ENCODE measurements at places on chromosomes 4 and X.

- no peak for DNase-seq
Measured at GRCh38 chr4:168841000-168841671, 168.9 kb downstream of the CBR4 start.

GRCh38 chr4:114383067-114383466 is 215.5 kb upstream of the UGT8 start:
- no peak for DNase-seq

DNA sequence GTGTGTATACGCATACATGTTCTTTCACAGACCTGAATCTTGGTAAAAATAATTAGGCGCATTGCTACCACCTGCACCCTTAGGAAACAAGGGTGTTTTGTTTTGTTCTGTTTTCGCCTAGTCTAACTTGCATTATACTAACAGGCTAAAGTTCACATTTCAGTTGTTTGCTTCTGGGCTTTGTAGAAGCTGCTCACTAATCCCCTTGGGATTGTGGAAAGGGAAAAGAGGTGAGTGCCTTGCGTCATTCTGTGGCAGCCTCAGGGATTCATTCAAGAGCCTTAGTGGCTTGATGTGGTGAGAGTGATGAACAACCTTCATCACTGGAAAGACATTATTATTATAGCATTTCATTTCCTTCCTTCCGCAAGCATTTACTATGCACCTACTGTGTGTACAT is 331.1 kb downstream of the ADGRL3 start:
- no peak for DNase-seq

- no peak for DNase-seq
Measured at GRCh38 chrX:124263743-124264142, 68.7 kb upstream of the TEX13D start.

DNA sequence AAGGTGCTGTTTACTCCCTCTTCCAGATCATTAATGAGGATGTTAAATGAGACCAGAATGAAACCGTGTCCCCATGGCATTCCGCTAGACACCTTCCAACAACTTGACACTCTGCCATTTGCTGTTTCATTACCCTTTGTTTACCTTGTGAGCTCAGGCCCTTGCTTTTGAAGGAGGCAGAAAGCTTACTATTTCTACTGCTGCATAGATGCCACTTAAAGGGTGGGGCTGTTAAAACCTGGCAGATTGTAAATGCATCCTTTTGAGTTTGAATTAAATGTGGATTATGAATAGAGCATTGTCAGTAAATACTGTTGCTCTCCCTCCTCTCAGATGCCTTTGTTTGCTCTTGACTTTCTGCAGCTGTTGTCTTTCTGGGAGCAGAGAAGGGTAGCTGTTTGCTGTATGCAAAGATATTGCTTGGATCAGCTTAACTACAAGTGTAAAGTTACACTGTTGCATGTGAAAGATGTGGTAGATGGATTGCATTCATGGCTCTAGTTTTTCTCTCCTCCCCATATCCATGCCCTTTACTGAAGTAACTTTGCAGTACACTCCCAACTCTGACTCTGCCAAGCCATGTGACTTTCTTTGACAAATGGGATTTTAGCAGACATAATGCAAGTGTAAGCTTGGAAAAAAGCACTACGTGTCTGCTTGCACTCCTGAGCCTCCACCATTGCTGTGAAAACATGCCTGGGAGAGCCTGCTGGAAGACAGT is 75.0 kb upstream of the DHX15 start:
- DNase-seq = no peak

DNA sequence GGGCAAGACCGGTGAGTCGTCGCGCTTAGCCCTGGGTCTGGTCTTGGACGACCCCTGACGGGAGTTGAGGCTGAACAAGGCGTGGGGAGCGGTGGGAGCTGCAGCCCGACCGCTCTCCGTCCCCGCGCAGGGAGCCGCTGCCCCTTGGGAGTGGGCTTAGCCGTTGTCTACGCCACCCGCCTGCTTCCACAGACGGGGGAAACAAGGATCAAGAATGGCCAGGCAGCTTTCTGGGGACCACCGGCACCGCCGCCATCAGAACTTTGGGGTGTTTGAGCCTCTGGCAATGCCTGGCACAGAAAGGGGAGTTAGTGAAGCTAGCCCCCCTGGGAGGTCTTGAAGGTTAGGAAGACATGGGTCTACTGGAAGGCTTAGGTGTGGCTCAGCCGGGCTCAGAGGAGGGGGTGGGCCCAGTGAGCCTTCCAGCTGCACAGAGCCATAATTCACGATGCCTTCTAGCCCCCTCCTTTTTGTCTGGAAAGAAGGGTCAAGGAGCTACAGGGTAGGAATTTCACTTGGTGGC is 583 bp downstream of the RASL11B start:
- no peak for DNase-seq

DNA sequence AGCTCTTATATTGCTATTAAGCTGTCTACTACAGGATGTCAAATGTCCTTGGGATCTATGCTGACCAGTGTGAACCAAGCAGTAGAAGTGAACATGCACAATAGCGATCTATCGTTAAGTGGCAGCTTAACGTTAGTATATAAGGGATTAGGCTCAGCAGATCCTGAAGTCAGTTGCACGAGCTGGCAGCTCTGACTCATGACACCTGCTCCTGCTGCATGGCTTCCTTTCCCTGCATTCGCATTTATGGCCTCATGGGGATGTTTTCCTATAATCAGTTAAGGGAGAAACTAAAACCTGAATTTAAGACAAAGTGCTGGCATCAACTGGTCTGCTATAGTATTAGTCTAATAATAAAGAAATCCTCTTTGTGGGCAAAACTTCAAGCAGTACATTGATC is 12.7 kb upstream of the MCUB start:
- DNase-seq = no peak

- DNase-seq = no peak
Measured at GRCh38 chr4:102454981-102455685, 46.0 kb upstream of the NFKB1 start.

DNA sequence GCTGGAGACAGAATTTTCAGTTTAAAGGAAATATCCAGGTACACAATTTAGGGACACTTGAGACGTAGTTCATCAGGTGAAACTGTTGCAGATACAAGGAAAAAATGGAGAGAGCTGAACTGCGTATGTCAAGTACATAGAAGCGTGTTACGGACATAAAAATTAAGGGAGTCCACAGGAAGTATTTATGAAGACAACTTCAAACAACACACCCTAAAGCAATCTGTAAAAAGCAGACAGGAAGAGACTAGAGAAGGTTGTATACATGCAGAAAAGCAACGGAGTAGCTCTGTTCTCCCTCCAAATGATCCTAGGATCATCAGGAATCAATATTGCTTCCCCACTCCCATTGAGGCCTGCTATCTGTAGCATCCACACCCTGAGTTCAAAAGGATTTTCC is 5.8 kb downstream of the CASK start:
- no peak for DNase-seq

Measured in erythroblast (primary cell).